ENCODE measurements at places on chromosomes 2 and 18. TPM values are rescaled to one million over a fixed set of nuclear protein-coding genes. Genes with fewer than 3 reads are reported as not detected.

GRCh38 chr2:238817891-238818290, 30.0 kb upstream of the TWIST2 start:
- DNase-seq: no peak

DNA sequence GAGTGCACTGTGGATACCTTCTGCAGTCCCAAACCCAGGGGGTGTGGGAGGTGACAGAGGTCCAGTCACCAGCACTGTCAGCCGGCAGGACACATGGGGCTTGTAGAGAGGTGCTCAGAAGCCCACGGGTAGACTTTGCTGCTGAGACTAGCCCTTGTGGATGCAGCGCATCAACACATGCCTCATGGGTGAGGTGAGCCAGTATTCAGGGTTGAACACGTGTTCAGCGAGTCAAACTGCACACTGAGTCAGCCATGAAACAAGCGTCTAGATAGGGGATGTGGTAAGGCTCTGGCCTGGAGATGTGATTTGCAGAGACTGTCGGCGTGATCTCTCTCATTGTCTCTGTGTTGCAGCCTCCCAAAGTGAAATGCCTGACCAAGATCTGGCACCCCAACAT, 35.8 kb upstream of the SCLY start:
- no peak for DNase-seq

DNA sequence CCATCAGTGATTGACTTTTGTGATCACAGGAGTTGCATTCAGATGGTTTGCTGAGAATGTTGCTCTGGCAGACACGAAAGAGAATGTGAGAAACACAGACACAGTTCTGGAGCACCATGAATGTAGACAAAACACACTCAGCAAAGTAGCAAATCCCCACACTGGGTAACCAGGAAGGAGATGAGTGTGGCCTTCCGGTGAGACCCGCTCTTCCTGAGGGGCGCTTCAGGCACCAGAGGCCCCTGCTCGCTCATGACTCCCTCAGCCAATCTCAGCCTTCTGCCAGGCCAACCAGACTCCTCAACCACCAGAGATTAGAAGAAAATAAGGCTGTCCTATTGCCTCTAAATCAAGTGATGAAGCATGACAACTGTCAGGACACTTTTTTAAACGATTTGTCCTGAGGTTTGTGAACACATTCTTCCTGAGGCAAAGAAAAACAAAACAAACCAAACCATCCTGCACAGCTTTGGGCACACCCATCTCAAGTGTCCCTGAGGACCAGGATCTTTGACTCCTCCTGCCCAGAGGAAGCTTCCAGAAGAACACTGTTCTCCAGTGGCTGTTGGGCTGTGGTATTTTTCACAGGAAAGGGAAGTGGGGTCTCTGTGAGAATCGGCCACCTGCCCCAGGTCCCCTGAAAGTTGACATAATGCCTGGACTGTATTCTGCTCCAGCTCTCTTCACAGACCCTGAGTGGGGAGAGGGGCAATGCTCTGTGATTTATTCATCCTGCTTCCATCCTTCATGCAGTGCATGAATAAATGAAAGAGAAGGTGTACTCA, 152.8 kb downstream of the BCL11A start:
- no peak for DNase-seq

DNA sequence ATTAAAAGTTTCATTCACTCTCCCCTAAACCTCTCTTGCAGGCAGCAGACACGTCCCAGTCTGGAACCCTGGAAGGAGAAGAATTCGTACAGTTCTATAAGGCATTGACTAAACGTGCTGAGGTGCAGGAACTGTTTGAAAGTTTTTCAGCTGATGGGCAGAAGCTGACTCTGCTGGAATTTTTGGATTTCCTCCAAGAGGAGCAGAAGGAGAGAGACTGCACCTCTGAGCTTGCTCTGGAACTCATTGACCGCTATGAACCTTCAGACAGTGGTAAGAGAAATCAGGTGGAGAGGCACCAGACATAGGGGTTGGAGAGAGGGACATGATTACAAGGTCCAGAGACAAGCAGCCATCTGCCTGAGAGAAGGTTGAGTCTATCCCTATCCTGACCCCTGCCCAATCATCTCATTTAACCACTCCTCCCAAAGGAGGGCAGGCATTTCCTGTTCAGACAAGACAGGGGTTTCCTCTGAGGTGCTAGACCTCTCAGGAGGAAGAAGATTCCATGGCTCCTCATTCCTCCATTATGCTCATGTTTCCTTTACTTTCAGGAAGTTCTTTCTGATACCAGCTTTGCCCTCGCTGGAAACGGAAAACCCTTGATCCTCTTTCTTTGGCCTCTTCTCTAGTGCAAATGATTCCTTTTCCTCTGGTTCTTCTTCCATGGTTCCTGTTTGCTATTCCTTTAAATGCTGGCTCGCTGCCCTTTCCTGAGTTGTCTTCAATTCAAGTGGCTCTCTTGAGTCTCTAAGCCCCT, 15.1 kb downstream of the PLCD4 start:
- no peak for DNase-seq

- DNase-seq: no peak
These were observed 134.5 kb upstream of the DDX18 start for GRCh38 chr2:117679952-117680351.

GRCh38 chr2:27724905-27725701, 46.4 kb upstream of the MRPL33 start:
- DNase-seq: no peak

GRCh38 chr2:26527726-26528585, 50.0 kb upstream of the OTOF start:
- DNase-seq: no peak

Gene TGFA
- 15.6 TPM for total RNA-seq

- no peak for DNase-seq
These were observed 124.4 kb downstream of the TMEM163 start for GRCh38 chr2:134594399-134594798.

- DNase-seq: no peak
These were observed 363.7 kb upstream of the CHAC2 start for GRCh38 chr2:53403792-53404413.
